ENCODE measurements at places on chromosomes 2 and 18. TPM values are rescaled to one million over a fixed set of nuclear protein-coding genes. Genes with fewer than 3 reads are reported as not detected.

DNA sequence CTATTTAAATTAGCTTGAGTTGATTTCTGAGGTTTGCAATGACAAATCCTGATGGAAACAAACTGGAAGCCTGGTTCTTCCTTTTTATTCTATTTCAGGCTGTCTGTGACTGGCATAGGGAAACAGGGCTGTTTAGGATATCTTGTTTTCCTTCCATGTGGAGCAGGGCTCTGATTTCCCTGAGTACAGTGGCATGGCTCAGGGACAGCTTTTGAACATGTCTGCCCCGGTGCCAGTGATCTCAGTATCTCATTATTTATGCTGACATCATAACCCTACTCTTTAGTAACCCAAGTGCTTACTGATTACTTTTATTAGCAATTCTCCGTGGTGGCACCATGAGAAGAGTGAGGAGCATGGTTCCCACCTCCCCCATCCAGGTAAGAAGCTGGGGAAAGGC, 720.3 kb downstream of the GALR1 start:
- DNase-seq: no peak

DNA sequence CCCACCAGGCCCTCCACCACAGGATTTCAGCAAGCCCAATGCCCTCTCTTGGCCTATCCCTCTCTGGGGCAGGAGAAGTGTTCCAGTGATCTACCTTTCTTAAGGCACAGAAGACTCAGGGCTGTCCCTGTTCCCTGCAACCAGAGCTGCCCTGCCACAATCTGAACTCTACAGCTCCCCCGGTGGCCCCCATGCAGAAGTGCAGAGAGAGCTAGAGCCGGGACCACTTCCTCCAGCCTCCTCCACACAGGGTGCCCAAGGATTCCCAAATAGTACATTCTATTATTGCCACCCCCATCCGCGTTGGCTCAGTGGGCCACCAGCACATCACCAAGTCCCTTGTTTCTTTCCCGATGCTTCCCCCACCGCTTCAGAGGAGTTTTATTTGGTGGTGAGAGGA, 114.8 kb upstream of the PTPRM start:
- peak; percentile 61 for DNase-seq

DNA sequence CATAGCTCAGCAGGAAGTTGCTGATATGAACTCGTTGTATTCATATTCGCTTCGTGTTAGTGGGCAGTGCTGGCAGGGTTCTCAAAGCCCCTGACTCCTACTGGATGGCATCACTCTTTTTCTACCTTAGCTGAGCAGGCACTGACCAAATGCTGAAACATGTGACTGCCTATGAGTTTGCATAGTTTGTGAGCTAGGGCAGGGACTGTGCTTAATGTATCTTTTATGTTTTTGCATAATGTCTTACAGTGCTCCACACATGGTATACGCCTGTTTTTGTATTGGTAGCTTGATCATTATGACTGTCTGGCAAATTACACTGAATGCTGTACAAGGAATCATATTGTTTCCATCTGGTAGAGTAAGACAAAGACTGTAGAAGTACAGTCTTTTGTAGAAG, 305.3 kb downstream of the PARD3B start:
- no peak for DNase-seq

- DNase-seq: no peak
Observed at GRCh38 chr2:19124135-19124534, 234.3 kb downstream of the OSR1 start.

DNA sequence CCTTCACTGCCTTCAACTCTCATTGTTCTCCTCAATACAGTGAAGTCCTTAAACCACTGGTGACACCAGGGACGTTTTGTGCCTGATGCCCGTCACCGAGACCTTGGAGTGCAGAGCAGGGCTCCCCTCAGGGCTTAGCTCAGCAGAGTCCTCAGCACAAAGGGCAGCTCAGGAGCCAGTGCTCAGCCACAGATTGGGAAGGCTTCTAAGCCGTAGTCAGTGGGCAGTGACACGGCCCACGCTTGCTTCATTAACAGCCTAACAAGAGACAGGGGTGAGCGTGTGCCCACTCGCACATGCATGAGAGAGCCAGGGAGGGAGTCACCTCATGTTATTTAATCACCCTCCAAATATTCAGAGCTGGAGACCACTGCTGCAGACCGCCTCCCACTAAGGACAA, 137.5 kb downstream of the SH3RF3 start:
- DNase-seq: no peak

DNA sequence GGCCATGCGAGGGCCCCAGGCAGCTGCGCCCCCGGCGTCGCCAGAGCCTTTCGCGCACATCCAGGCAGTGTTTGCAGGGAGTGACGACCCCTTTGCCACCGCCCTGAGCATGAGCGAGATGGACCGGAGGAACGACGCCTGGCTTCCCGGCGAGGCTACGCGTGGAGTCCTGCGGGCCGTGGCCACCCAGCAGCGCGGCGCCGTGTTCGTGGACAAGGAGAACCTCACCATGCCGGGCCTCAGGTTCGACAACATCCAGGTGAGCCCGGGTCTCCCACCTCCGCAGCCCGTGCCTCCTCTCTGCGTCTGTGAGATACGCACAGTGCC, 8.9 kb downstream of the TRAPPC12 start:
- no peak for DNase-seq

DNA sequence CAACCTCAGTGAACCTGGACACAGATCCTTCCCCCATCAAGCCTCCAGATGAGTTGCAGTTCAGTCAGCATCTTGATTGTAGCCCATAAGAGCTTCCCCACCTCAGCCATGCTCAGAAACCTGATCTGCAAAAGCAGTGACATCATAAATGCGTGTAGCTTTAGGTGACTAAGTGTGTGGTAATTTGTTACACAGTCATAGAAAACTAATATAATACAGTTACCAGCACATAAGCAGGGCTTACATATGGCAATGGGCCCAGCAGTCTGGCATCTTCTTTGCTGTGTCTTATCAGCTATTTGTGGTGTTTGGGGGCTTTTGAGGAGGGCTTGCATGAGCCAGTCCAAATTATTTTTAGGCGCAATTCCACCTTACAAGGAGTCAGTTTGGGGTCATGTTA, 807.0 kb downstream of the SLC4A3 start:
- DNase-seq: no peak

- no peak for DNase-seq
Observed at GRCh38 chr2:118049816-118050140, 35.9 kb upstream of the CCDC93 start.

DNA sequence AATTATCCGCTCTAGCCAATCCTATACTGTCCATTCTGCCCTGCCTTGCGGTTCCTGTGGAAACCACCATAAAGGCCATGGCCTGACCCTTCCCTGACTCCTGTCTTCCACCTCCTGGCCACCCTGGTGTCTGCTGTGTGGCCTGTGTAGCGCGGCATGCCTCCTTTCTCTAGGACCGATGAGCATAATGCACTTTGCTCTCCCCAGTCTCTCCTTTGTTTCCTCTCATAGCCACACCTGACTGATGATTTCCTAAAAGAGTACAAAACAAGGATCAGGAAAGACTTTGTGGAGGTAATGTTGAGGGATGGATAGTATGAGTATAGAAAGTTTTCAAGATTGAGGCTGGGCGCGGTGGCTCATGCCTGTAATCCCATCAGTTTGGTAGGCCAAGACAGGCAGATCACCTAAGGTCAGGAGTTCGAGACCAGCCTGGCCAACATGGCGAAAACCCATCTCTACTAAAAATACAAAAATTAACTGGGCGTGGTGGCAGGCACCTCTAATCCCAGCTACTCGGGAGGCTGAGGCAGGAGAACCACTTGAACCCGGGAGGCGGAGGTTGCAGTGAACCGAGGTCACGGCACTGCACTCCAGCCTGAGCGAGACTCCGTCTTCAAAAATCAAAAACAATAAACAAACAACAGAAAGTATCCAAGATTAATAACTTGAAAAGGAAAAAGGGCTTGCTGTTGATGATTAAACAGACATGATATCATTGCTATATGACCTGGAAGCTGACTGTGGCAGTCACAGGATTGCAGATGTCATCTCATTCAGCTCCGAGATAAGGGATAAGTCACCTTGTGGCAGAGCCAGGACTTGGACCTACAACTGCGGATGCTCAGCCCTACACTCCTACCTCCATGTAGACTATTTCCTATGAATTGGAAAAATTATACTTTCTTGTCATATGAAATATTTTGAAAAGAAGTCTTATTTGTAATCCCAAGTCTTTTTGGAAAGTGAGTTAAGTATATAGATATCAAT, 16.6 kb downstream of the SOWAHC start:
- DNase-seq: no peak

- DNase-seq: no peak
Observed at GRCh38 chr2:121856360-121856759, 100.9 kb downstream of the TSN start.

GRCh38 chr18:21672521-21673267, 31.9 kb downstream of the ABHD3 start:
- DNase-seq: no peak

DNA sequence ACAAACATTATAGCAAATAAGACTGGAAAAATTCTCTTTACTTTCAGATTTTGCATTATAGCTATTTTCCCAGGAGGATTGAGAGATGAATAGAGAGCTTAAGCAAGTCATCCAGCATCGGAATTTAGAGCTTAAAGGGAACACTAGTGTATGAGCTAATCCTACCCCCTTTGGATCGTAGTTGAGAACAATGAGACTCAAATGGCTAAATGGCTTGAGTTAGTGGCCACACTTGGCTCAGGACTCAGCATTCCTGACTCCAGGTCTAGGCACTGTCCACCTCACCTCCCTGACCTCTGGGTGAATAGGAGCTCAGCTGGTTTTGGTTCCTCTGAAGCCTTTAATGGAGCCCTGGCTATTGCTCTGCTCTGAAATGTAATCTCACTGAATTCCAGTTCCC, 97.5 kb upstream of the CXCR4 start:
- no peak for DNase-seq

GRCh38 chr2:149926149-149926548, 338.6 kb upstream of the MMADHC start:
- DNase-seq: no peak

DNA sequence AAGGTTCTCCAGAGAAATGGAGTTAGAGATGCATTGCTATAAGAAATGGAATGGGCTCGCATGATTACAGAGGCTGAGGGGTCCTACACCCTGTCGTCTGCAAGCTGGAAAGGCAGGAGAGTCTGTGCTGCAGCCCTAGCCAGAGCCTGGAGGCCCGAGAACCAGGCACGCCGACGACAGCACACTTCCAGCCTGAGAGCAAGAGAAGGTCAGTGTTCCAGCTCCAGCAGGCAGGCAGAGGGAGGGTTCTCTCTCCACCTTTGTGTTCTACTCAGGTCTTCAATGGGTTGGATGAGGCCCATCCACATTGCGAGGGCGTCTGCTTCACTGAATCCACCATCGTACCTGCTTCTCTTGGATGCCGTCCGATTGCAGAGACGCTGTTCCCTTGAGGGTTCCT, 177.6 kb upstream of the HDAC4 start:
- DNase-seq: no peak

DNA sequence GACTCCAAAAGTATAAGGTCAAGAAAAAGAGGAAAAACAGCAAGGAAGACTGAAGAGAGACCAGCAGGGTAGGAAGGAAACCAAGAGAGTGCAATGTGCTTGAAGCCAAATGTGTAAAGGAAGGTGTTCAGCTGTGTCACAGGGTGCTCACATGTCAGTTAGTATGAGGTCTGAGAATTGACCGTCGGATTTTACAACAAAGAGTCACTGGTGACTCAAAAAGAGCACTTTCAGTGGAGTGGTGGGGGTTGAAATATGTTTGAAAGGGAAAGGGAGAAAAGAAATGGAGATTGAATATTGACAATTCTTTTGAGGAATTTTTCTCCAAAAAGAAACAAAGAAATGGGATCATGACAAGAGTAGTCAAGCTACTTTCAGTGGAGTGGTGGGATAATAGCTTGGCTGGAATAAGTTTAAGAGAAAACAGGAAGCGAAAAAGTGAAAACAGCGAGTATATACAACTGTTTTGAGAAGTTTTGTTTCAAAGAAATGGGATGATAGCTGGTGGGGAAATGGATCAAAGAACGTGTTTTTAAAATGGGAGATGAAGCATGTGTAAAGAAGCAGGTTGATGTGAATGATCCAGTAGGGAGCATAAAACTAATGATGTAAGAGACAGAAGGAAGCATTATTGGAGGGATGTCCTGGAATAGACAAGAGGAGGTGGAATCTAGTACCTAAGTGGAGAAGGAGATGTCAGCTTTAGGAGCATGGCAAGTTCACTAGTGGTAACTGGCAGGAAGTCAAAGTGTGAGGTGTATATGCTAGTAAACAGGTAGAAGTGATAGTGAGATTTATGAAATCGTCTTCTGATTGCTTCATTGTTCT, 3.6 kb upstream of the TSPYL6 start:
- DNase-seq: no peak

DNA sequence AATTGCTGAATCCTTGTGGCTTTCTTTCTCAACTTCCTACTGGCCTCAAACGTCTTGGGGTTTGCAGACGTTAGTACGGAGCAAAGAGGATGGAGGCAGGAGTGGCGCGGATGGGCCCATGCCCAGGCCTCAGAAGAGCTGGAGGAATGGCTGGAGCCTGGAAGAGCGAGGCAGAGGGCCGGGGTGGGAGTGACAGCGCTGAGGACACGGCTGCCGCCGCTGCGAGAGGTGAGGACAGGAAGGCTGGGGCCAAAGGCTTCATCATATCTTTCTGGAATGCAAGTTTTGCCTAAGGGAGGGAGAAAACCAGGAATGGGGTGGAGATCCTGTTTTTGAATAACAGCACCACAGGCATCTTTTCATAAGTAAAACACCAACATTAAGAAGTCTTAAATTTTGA, 178.5 kb upstream of the SESTD1 start:
- DNase-seq: peak; percentile 55

DNA sequence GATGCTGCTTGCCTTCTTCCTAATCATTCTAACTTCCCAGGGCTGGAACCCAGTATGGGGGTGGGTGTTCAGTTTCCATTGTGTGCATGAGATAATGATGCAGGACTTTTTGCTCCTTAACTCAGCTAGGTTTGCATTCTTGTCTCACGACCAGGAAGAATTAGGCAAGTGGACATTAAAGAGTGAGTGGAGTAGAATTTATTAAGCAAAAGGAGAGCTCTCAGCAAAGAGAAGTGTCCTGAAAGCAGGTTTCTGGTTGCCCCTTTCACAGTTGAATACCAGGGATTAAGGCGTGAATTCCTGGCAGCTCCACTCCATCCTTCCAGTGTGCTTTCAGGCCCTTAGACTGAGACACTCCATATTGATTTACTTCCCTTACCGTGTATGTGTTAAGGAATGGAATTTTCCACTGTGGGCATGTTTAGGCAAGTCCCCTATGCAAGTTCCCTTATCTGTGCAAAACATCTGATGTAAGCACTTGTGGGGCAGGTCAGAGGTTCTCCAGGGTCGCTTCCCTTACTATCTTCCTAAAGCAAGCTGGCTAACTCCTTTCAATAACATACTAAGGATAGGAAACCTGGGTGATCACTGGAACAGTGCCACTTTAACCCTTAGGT, 126.5 kb downstream of the GPR39 start:
- no peak for DNase-seq

The UCN gene
- 0.68 TPM for total RNA-seq

The RGPD3 gene
- 0.11 TPM for total RNA-seq

The EFEMP1 gene
- total RNA-seq: 25.7 TPM

The MC4R gene
- total RNA-seq: not detected

The GPR75 gene
- total RNA-seq: 2.8 TPM

The PREPL gene
- 29.1 TPM for total RNA-seq

The TFPI gene
- 10.2 TPM for total RNA-seq

The CDH20 gene
- 0.16 TPM for total RNA-seq

The ABCG8 gene
- total RNA-seq: 0.25 TPM

All from WTC11 (cell line).